ENCODE measurements at places on chromosomes 4 and X.

DNA sequence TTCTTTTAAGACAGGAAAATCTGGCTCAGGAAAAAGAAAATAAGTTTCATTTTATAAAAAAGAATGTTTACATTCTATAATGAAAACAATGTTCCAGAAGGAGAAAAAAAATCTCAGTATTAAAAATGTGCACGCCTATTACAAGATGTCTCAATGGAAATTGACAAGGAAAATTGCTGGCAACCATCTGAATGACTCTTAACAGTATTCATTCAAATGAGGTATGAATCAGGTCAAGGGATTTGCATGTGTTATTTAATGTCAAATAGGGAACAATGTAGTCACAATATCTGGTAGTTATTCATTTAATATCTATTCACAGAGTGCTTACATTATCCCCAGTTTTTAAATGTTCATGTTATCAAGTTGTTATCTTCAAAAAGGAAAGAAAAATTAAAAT is 208.4 kb upstream of the TRAM1L1 start:
- DNase-seq = no peak

DNA sequence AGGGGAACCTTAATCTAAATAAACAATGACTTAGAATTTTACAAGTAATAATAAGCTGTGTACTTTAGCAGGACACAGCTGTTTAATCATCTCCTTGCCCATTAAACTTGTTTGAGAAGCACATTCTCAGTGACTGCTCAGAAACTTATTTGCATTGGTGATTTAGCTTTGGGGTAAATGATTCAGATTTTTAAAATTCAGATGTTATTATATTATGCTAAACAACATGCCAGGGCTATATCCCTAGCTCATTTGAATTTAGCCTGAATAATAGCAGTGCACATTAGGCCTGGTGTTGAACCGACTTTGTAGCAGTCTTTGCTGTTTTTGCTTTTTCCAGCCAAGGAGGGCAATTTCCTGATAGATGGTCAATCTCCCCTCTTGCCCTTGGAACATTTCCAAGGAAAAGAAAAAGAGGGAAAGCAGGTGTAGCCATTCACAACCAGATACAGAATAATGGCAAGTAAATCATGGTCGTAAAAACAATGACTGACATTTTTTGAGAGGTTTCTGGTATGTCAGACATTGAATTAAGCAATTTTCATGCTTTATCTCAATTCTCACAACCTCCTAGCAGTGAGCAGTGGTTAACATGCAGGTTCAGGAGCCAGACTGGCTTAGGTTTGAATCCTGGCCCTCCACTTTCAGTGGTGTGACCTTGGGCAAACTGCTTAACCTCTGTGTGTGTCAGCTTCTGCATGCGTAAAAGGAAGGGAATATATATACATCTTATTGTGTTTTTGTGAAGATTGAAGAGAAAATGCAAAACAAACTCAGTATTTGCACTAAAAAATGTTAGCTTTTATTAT is 16.8 kb downstream of the ARHGEF38 start:
- peak; percentile 86 for DNase-seq

GRCh38 chr4:153204728-153205648 is 745 bp downstream of the TRIM2 start:
- no peak for DNase-seq

- DNase-seq = no peak
Observed at GRCh38 chrX:124045109-124045508, 83.6 kb downstream of the STAG2 start.

DNA sequence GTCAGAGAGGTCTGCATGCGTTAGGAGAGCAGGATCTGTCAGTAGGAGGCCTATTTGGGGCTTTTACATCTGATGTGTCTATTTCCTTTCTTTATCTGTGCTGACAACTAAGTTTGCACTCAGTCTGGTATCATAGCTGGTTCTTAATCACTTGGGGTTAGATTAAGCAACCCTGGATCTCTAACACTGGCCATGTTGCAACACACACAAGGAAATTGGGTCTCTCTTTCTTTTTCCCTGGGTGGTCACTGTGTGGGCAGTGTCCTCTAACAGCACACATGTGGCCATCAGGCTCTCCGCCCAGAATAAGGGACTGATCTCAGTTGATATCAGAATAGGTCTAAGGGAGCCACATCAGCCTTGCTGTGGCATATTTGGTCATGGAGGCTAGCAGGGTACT is 38.9 kb downstream of the IGFBP7 start:
- no peak for DNase-seq

GRCh38 chr4:10803713-10804343 is 119.3 kb upstream of the CLNK start:
- no peak for DNase-seq

DNA sequence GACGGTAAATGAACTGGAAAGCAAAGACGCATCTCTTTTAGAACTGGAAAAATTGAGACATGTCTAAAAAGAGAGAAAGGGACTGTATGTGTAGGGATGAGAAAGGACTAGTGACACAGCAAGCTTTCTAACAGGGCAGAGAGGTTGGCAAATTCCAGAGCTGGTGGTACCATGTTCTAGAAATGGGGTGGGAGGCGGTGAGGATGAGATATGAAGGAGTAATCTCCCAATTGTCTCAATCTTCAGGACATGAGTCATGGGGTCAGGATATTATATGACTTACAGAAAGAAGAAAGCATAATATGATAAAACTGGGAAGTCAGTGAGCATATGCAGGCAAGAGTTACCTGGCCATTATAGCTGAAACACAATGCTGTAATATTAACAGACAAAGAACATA is 14.2 kb downstream of the TAB3 start:
- no peak for DNase-seq

- no peak for DNase-seq
Observed at GRCh38 chr4:31360786-31361185, 640.6 kb downstream of the PCDH7 start.

DNA sequence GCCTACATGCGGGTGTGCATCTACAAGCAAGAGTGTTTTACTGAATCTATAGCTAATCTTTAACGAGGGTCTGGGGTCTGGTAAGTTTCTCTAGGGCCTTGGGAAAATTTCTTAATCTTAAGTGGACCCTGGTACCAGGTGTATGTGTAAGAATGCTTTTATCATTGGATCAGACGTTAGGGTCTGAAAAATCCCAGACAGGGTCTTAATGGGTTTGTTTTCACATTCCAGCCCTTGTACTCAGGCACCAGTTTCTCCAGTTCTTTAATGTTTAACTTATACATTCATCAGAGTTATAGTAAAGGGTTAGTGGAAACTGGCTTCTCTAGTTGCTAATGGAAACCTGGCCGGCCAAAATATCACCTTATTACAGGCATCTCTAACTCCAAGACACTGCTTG is 11.6 kb downstream of the MAGEB16 start:
- no peak for DNase-seq

DNA sequence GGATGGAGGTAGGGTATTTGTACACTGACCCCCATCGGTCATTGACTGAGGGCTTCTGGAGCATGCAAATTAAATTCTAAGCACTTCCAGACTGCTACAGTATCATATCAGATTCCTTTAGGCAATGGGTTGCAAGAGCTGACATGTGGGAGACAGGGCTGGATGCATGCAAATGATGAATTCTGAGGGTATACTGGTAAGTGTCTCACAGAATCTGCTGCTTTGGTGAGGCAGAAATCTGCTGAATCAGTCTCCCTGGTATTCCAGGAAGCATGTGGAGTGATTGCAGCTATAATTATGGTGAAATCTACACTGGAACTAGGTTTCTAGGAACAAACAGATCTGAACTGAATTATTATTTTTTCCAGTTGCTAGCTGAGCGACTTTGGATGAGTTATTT is 684.9 kb upstream of the MAGEB2 start:
- DNase-seq = no peak

Measured in NCI-H748 treated with DMSO at 0.1 percent for 48 hours (cell line).